ENCODE measurements at places on chromosomes 11 and 22. TPM values are rescaled to one million over a fixed set of nuclear protein-coding genes. Genes with fewer than 3 reads are reported as not detected.

The GGT1 gene
- total RNA-seq = 62.1 TPM

The SLCO2B1 gene
- 3.3 TPM for total RNA-seq

The PARVG gene
- total RNA-seq = not detected

The KDM4E gene
- not detected for total RNA-seq

The DAGLA gene
- 3.1 TPM for total RNA-seq

The LYVE1 gene
- total RNA-seq = 0.27 TPM

The XNDC1N gene
- 3.9 TPM for total RNA-seq

The OR8B8 gene
- not detected for total RNA-seq

The GUCY1A2 gene
- 0.06 TPM for total RNA-seq

The THRSP gene
- total RNA-seq = not detected

The P2RX6 gene
- 0.64 TPM for total RNA-seq

The TMPRSS13 gene
- total RNA-seq = not detected

The SGSM1 gene
- total RNA-seq = 0.33 TPM

The TIMP3 gene
- total RNA-seq = 1.3 TPM

The FOSL1 gene
- total RNA-seq = 144 TPM

The TCN1 gene
- 0.09 TPM for total RNA-seq

The BBOX1 gene
- not detected for total RNA-seq

The ACCS gene
- 16.1 TPM for total RNA-seq

The SLC1A2 gene
- 0.32 TPM for total RNA-seq

The TMEM25 gene
- 0.73 TPM for total RNA-seq

The KCNJ11 gene
- total RNA-seq = 0.90 TPM

The MS4A5 gene
- not detected for total RNA-seq

The PTPRJ gene
- total RNA-seq = 53.4 TPM

The SLC5A12 gene
- not detected for total RNA-seq

The P4HA3 gene
- total RNA-seq = 49.8 TPM

The OR56B1 gene
- total RNA-seq = not detected

The MRGPRX4 gene
- not detected for total RNA-seq

The LRRC55 gene
- not detected for total RNA-seq

The ALDH3B1 gene
- total RNA-seq = 128 TPM

The INS gene
- total RNA-seq = not detected

The OR2AG1 gene
- total RNA-seq = not detected

The RTN3 gene
- 99.0 TPM for total RNA-seq

The NLRP6 gene
- not detected for total RNA-seq

The IFITM10 gene
- total RNA-seq = 1.6 TPM

The ST14 gene
- total RNA-seq = 0.18 TPM

The GPR137 gene
- 54.3 TPM for total RNA-seq

The C11orf91 gene
- 0.85 TPM for total RNA-seq

The XRRA1 gene
- 3.7 TPM for total RNA-seq

The CHADL gene
- not detected for total RNA-seq

Data from A549 treated with ZK216348 at 1 μM for 4 hours (cell line).